ENCODE measurements at places on chromosomes 6 and 20.

DNA sequence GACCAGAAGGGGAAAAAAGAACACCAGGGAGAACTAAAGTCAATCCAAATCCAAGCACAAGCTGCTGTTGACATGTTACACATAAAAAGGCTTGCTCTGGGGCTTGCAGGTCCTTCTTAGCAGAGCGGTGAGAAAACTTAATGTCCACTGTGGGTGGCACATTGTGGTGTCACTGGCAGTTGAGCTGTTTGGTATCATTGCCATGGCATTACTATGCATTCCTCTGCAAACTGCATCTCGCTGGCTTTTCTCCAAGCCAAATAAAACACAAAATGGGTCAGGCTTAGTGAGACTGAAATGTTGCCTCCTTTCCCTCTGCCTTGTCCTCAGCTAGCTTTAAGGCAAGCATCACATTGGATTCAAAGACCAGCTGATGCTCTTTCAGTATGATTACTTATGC, 40.9 kb downstream of the LY86 start:
- DNase-seq: no peak

- peak; percentile 96 for DNase-seq
These were observed 6.6 kb upstream of the ZNF184 start for GRCh38 chr6:27479319-27480182.

DNA sequence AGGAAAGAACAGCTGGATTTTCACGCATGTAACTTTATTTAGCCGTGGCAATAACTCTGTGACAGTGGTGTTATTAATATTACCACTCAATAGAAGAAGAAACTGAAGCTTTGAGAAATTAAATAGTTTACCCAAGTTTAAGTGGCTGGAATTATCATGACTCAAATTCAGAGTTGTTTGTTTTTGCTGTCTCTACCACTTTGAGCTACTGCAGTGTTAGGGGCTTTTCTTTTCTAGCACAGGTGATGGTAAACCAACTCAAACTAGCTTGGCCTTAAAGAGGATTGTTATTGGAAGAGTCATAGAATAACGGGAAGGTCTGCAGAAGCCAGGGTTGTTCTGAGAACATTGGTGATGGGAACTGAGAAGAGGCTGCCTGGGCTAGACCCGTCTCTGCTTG, 66.0 kb upstream of the PREP start:
- no peak for DNase-seq

DNA sequence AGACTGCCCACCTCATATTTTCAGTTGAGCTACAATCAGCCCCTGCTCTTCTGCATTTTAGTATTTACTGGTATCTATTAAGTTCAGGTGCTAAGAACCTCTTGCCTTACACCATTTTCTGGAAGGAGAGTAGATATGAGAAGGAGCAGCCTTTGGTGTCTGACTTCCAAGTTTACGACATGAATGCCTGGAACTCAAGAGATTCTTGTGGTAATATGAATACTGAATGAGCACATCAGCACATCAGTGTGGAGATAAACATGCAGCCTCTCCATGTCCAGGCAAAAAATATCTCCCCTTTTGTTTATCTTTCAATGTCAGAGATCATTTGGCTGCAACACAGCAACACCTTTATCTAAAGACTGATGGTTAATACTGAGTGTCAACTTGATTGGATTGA, 65.8 kb upstream of the THEMIS start:
- no peak for DNase-seq

DNA sequence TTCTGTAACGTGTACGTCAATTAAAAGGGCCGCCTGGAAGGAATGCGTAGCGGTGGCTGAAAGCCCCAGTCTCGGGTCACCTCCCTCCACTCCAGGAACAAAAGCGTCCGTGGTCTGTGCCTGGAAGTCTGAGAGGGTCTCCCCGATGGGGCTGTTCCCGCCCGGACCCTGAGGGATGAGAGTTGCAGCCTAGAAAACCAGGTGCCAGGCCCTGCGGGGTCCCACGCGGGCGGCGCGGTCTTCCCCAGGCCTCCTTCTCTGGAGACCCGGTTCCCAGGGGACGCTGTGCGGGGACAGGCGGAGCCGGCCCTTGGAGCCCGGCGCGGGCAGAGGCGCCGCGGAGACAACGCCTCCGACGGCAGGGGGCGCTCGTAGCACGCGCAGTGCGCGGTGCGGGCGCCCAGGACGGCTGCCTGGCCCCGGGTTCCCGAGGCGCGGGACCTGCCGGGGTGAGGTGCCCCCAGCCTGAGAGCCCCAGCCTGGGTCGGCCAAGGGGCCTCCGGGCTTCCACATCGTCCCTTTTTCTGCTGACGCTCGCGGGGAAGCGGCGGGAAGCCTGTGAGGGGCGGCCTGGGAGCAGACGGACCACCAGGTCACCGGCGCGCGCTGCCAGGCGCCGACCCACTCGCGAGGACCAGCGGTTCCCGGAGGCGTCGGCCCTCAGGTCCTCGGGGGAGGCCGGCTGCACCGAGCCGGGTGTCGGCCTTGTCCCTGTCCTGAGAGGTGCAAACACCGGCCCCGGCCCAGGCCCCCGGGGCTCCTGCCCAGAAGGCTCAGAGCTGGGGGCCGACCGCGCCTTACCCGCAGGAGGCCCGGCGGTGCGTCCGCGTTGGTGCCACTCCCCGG, 5.3 kb upstream of the FOXC1 start:
- DNase-seq: peak; percentile 22

DNA sequence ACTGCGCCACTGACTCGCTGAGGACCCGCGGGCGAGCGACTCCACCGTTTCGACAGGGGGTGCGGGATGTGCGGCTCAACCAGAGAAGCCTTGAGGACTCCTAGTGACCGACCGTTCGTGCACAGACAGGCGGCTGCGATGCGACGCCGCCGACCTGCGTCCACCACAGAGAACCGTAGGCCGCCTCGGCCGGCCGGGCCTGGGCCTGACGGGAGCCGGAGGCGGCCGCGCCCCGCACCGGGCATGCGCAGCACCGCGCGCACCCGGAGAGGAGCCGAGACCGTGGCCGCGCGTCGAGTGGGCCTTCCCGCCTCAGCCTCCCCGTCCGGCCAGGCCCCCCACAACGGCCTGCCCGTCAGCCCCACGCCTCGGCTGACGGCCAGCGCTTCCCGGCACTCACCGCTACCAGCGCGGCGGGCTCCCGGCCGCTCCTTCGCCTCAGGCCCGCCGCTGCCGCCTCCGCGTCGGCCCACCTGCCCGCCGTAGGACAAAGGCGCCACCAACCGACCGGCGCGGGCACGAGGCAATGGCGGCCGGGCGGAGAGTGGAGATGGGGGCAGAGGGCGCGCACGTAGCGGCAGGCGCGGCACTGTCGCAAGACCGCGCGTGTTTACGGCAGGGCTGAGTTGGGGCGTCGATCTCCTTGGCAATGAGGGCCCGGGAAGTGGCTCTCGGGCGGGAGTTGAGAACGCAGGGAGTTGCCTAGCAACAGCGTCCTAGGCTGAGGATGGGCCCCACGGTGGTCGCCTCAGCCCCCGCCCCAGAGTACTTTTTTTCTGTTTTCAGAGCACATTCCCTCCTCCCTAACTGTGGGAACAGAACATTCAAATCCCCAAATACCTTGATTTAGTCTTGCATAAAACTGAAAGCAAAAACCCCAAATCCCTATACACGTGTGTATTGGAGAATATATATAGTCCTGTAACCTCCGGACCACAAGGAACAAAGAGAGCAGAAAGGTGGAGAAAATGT, at the start of gene NCOA5:
NCOA5 (minus strand) TSS at position 546 of the 972 bp plus-strand sequence. CDS start 10,538 bp downstream, outside the sequence.
- peak; percentile 98 for DNase-seq

- no peak for DNase-seq
These were observed 99.5 kb downstream of the MAFB start for GRCh38 chr20:40589581-40589980.

DNA sequence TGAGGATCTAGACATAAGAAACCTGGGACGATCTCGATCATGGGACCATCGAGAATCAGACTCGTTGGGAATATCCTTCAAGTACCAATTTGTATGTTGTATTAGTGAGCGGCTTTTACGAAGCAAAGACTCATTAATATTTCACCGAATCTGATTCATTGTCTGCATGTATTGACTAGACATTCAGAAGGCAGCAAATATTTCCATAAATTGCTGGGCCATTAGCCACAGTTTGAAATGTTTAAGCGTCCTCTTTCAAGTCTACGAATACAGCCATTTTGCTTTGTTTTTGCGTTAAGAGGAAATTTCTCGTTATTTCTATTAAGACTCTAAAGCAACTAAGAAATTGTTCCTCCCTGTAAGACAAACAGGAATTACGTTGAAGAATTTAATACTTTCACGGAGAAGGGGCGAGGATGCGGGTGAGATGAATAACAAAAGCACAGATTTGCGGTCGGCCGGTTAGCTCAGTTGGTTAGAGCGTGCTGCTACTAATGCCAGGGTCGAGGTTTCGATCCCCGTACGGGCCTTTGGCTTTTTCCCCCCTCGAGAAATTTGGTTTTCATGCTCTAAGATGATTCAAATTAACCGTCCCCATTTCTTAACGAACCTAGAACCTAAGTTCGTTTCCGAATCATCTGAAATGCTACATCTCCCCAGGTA, 18.5 kb downstream of the POM121L2 start:
- peak; percentile 47 for DNase-seq

DNA sequence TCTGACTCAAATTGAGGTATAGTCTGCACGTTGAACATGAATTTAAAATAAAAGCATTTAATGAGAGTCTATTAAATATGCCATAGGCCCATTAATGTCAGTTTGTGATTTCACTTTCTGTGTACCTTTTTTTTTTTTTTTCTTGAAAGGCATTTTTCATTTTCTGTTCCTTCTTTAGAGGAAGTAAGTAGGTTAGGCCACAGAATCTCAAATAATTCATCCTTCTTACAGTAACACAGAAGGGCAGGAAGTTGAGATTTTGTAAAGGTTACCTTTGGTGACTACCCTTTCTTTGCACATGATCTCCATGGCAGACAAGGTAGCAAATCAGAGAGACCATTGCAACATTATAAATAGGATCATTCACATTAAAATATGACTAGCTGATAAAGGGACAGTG, 9.6 kb downstream of the L3MBTL3 start:
- DNase-seq: no peak

- DNase-seq: no peak
These were observed 111.3 kb downstream of the TNFAIP3 start for GRCh38 chr6:137978252-137978896.

GRCh38 chr6:106440546-106440945, 80.0 kb downstream of the CRYBG1 start:
- DNase-seq: no peak

GRCh38 chr20:53748176-53748575, 154.5 kb upstream of the ZNF217 start:
- no peak for DNase-seq

DNA sequence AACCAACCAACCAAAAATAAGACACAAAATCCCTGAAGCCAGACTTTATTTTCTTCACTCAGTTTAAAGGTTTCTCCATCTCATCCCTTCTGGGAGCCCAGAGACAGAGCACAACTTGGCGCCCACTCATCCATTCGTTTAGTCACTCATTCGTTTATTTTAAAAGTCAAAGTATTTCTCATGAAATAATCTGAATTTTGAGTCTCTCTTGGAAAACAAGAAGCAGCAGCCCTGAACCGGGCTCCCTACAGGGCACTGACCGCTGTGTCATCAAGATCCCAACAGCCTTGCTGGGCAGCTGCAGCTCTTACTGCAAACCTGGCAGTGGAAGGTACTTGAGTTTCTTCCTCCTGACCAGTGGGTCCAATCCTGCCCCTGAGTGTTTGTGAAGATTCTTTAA, 171.6 kb downstream of the THBS2 start:
- DNase-seq: no peak

DNA sequence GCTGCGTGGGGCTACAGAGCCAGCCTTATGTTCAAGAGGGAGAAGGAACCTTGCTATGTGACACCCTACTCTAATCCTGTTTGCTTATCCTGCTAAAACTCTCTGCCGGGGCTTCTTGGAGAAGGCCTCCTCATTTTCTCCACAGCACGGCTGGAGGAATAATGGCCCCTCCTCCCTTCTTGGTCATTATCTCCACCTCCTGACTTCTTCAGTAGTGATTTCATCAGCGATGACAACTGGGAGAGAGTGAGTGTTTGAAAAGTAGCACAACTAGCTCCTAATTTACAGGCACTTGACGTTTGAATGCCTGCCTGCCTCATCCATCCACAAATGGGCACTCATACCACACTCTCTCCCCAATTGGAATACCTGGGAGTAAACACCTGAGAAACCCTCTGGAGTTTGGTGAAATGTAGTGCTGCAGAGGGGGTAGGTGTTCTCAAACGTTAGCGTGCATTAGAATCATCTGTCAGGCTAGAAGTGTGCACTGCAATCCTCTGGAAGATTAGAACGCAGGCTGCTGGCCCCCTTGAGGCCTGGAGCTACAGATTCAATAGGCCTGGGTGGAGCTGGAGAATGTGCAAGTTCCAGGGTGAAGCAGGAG, 148.5 kb downstream of the FOXC1 start:
- DNase-seq: no peak

DNA sequence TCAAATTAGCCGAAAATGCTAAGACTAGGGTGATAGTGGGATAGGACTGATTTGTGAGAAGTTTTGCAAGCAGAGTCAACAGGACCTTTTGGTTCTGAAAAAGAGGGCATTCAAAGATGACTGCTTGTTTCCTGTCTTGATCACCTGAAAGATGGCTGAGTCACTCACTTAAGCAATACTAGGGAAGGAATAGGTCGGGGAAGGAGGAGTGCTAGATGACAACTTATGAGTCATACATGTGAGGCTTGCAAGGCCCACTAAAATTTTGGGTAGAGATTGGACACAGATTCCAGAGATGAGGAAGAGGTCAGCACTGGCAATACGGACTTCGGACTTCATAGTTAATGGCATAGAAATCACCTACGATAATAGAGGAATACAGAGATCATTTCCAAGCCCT, 89.2 kb downstream of the FAM83B start:
- DNase-seq: peak; percentile 42

DNA sequence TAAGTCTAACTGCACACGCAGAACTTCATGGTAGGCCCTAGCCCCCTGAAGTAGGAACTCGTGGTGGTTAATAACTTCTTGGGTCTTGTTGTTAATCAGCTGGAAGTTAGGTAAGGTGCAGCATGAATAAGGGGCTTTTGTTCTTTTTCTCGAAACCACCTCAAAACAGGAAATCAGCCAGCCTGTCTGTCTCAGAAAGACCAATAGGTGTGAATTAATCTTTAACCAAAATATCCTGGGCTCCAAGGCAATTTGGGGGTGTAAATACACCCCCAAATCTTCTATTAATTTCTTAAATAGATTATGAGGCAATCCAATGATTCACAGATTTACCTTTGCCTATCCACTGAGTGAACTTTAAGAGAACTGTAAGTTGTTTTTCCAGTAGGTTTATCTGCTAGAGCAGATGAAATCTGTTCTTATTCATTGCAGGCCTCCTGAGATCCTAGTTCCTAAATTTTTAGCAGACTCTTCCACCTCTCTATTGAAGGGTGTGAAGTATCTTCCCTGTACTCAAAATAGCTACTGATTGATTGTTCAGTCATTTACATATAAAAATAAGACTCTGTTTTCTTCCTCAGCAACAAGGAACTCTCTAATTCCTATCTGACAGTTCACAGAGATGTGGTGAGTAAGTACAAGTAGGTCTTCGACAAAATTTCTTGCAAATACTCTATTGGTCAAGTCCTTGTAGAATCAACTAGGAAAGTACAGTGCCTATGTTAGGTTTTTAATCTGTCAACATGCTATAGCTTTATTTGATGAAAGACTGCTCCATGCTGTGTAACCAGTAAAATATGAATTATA, 427.1 kb upstream of the NOX3 start:
- no peak for DNase-seq

- no peak for DNase-seq
These were observed 85.0 kb downstream of the SULF2 start for GRCh38 chr20:47700327-47700726.
